ENCODE measurements at places on chromosomes 7 and 10.

DNA sequence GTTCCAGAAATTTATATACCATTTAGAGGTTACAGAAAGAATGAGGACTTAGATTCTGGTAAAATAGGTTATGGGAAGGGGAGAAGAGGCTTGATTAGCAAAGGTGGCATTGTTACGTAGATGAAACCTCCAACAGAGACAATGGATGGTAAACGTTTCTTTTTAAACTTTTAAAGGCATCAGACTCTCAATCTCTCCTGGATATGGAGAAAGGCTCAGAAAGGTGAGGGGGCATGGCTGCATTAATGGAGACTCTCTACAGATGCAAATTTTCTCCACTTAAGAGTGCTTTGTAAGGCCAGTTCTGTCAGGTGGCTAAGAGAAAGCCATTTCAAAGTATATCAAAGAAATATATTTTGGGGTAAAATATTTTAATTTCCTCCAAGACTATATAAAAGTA lies 240.9 kb upstream of the PTER start:
- no peak for DNase-seq

GRCh38 chr7:87552351-87552900 lies 48.3 kb downstream of the ABCB1 start:
- DNase-seq = no peak

- DNase-seq = no peak
Measured at GRCh38 chr7:9231630-9232121, 798.3 kb downstream of the NXPH1 start.

DNA sequence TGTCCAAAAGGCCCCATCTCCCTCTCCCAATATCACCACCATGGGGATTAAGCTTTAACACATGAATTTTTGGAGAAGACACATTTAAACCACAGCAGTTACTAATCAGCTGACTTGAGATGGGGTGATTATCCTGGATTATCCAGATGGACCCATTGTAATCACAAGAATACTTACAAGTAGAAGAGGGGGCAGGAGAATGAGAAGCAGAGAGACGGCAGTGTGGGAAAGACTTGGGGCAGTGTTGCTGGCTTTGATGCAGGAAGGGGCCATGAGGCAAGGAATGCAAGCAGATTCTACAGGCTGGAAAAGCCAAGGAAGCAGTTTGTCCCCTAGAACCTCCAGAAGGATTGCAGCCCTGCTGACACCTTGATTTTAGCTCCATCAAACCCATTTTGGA lies 30.7 kb upstream of the INMT start:
- no peak for DNase-seq

DNA sequence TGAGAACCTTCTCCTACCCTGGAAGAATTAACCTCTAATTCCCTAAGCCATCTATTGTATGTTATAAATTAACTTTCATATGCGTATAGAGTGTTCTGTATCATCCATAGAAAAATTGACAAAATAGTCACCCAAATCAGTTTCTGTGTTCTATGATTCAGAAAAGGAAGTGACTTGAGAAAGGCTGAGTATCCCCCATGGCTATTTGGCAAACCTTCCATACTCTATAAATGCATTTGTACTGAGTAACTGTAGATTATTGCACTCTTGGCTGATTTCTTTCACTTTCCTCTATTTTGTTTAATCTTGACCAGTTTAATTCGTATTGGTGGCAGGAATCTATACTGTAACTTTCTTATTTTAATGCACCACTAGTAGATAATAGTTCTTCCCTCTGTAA lies 182.2 kb downstream of the HTR7 start:
- DNase-seq = peak; percentile 75

- no peak for DNase-seq
Measured at GRCh38 chr10:7501157-7501556, 90.3 kb upstream of the SFMBT2 start.

- no peak for DNase-seq
Measured at GRCh38 chr7:37362802-37363201, 85.9 kb downstream of the ELMO1 start.

GRCh38 chr10:132465193-132465888 lies 68.3 kb downstream of the PWWP2B start:
- no peak for DNase-seq

GRCh38 chr7:19089378-19089777 lies 28.1 kb downstream of the TWIST1 start:
- no peak for DNase-seq

DNA sequence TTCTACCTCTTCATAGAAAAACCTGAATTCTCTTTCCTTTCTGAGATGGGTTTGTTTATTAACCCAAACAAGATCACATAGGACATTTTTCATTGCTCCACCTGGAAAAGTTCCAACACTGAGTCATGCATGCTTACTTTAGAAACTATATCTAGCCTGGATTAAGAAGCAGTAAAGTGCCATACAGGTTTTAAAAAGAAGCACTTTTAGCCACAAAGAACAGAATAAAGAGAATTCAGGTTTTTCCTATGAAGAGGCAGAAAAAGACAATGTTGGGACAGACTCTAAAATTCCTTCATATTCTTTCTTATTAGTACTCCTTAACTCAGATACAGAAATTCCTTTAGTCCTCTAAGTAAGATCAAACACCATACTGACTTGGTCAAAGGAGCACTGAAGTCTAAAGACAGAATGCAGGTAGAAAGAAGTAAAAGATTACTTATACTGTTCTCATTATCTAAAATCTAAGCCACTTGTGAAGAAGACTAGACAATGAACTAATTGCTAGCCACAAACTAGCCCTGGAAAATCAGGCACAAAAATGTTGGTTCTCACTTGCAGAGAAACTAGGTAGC lies 241.3 kb downstream of the ANK3 start:
- peak; percentile 80 for DNase-seq

- DNase-seq = no peak
Measured at GRCh38 chr7:108265007-108265406, 134.8 kb upstream of the LAMB4 start.

GRCh38 chr7:1092161-1092632 lies 4.3 kb downstream of the GPER1 start:
- no peak for DNase-seq

Measured in HCEC 1CT (cell line).